ENCODE measurements at places on chromosomes 7 and 10.

DNA sequence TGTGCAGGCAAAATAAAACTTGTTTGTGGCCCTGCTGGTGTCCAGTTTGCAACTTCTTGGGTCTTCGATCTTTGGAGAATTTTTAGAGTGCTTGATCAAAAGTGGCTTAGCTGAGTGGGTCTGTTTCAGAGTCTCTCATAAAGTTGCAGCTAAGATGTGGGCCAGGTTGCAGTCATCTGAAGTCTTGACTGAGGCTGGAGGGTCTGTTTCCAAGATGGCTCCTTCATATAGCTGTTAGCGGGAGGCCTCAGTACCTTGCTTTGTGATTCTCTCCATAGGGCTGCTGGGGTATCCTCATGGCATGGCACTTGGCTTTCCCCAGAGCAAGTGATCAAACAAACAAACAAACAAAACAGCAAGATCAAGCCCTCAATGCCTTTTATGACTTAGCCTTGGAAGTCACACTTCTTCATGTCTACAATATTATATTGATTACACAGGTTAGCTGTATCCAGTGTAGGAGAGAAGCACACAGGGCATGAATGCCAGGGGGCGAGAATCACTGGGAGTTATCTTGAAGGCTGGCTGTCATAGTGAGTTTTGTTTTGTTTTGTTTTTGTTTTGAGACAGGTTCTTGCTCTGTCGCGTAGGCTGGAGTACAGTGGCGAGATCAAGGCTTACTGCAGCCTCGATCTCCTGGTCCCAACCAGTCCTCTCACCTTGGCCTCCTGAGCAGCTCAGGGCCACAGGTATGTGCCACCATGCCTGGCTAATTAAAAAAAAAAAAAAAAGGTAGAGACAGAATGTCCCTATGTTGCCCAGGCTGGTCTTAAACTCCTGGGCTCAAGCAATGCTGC lies 10.2 kb downstream of the CYP26A1 start:
- no peak for DNase-seq

DNA sequence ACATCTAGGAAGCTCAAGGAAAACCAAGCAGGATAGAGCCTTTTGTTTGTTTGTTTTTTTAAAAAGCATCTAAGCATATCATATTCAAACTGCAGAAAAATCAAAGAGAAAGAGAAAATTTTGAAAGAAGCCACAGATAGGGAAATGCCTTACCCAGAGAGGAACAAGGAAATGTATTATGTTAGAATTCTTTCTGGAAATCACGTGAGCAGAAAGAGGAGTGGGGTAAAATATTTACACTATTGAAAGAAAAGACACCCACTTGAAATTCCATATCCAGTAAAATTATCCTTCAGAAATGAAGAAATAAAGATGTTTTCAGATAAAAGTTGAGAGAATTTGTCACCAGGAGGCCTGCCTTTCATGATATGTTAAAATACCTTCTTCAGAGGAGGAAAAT lies 775.7 kb upstream of the IGFBP3 start:
- no peak for DNase-seq

DNA sequence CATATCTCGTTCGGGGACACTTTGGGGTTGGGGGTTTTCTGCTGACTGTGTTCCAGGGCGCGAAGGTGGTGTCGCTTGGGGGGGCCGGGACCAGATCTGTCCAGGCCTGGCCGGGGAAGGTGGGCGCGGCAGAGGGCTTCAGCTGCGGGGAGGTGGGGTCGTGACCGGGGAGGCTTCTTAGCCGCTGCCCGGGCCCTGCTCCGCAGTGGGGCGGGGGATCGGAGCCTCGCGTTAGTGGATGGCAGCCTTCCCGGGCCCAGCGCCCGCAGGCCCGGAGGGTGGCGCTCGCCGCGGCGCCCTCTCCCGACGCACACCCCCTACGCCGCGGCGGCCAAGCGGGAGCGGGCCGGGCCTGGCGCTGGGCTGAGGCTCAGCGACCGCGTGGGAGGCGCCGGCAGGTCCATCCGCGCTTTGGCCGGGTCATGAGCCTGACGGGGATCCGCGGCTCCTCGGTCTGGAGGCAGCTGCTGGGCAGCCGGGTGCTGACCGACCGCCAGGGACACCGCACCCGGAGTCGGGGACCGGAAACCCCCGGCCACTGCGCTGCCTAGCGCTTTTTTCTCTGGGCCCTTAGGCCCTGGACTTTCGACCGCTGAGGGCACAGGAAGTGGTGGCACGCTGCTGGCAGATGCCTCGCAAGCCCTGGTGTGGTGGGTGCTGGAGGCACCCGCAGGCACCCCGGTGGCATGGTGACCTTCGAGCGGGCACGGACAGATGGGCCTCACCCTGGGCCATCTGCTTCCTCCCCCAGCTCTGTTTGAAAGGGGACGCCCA lies 1.2 kb downstream of the AGAP3 start:
- DNase-seq: peak; percentile 39

DNA sequence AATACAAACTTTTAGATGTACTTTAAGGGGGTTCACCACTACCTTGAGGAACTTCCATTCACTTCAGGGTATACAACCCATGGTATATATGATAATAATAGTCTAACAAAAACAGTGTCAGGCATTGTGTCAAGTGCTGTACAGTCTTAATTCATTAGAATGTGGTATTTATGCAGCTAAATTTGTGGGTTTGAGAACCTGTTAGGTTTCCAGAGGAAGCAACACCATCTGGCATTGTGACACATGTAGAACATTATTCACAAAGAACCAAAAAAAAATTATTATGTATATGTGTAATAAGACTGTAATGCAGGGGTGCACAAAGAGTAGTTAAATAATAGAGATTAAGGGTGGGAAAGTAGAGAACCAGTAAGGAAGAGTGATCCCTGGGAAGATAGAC lies 26.3 kb downstream of the TMEM60 start:
- no peak for DNase-seq

DNA sequence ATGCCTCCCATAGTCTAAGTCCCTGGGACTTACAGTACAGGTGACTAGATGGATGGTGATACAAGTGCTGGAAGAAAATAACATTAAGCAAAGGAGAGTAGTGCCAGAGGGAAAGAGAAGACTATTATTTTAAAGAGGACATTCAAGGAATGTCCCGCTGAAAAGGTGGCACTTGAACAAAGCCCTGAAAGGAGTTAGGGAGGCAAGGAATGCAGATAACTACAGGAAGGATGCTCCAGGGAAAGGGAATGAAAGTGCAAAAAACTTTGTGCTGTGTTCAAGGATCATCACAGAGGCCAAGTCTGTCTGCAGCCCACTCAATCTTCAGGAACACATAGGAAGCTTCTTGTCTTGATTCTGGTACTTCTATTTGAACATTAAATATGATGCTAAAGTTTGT lies 14.9 kb downstream of the ANKMY2 start:
- no peak for DNase-seq

GRCh38 chr7:42730586-42730985 lies 181.3 kb downstream of the C7orf25 start:
- DNase-seq: no peak
